NCI-H510A treated with DMSO at 0.1 percent for 48 hours (cell line): ENCODE measurements at places on chromosomes 1 and 21.
A peak's percentile ranks its signal among the peaks of the same experiment; 100 is the strongest.

GRCh38 chr1:221098471-221099405 is 219.5 kb downstream of the HLX start:
- DNase-seq = no peak

- DNase-seq = no peak
Observed at GRCh38 chr1:43783671-43784205, 76.4 kb downstream of the ST3GAL3 start.

DNA sequence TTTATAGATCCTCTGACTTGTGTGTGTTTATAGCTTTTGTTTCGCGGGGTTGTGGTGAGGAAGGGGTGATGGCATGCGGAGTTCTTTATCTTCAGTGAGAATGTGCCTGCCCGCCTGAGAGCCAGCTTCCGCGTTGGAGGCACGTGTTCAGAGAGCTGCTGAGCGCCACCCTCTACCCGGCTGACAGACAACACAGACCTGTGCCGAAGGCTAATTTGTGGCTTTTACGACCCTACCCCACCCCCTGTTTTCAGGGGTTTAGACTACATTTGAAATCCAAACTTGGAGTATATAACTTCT is 14.4 kb upstream of the CD101 start:
- no peak for DNase-seq

DNA sequence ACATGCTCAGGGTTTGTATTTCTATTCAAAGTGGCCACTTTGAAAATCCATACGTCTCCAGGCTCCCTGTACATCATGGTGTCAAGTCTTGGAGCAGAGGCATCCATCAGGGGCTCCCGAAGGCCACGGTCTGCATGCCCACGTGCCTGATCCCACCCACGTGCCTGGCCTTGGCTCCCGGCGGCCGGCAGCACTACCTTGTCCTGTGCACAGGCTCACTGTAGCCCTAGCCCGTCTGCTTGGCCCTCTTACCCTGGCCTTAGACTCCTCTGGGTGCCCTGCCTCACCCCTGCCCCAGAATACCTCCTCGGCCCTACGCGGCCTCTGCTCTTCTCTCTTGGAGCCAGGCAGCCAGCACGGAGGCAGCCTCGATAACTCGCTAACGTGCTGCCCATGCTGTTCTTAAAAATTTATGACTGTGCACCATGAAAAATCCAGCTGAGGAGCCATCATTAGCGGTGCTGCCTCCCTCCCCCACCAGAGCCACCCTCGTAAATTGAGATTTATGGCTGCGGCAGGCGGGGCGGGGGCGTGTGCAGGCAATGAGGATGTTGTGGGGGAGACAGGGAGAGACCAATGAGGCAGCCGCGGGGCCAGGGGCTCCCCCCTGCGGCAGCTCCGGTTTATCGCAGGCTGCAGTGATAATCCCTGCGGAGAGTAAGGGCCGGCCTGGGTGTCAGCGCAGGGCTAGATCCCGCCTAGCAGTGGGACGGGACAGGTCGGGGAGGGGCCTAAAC is 24.6 kb downstream of the DMAP1 start:
- DNase-seq = peak; percentile 90

DNA sequence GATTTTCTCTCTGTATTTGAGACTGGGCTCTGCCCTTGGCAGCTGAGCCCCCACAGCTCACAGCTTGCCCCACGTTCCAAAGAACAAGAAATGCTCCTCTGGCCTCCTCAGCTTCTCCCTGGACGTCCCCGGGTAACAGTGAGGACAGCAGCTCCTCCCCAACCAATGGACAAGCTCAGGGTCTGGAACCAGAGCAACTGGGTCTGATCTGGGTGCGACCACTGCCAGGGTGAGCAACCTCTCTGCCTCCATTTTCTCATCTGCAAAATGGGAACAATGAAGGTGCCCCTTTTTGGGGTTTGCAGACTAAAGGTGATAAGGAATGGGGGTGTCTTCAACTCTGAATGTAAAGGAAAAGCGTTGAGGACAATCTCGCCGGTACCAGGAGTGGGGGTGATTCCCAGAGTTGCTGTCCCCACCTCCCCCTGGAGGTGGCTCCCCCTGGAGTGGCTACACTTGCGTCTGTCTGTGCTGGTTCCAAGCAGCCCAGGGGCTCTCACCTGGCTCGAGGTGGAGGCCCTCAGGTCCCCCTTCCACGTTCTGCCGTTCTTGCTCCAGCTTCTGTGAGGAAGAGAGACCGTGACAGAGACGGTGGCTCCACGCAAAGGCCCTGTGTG is 6.9 kb downstream of the C21orf58 start:
- DNase-seq = no peak

GRCh38 chr1:205477121-205477758 is 21.4 kb upstream of the BLACAT1 start:
- DNase-seq = no peak

DNA sequence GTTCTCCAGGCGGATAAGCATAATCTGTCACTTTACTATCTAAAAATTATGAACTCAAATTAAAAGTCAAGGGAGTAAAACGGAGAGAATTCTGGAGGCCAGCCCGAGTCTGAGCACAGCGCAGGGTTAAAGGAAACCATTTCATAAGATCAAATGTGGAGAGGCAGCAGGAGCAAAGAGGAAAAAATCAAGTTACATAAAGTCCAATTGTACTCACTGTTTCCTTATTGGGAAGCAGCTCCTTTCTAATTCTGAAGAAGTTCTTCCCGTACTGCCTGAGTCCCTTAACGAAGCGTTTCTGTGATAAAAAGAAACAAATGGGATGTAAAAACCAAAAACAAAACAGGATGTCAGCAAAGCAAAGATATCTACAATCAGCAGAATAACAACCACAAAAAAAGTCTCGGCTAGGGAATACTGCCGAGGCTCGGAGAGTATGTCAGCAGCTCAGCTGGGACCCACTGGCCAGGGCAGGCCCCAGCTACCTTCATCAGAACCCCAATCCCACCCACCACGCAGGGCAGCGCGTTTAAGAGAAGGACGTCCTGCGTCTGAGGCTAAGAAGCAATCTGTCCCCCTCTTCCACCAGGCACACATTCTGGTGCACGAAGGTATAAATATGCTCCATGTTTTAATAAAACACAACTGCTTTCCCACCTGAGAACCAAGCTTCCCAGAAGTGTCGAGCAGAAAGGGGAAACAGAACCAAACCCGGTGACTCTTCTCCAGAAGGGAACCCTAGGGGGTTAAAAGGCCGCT is 104.8 kb downstream of the SLC45A1 start:
- no peak for DNase-seq

DNA sequence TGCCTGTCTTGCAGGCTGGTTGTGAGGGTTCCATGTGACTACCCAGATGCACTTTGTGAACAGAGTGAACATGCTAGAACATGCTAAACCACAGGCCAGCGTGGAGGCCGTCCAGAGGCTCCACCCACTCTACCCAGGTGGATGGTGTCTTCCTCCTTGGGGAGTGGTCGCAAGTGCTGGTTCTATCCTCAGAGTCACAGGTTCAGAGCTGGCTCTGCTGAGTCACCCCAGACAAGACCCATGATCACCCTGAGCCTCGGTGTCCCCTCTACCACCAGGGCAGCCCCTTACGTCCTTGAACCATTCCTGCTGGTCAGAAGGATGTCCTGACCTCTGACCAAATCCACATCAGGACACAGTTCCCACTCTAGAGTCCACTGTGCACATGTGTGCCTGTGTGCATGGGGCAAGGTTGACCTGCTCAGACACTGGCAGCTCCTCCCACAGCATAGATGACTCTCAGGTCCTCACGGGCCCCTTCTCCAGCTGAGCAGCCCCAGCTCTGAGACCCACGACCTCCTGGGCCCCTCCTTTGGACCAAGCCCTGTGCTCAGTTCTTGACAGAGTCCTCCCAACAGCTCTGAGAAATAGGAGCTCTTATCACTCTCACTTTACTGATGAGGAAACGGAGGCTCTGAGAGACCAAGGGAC is 391.8 kb downstream of the MATN1 start:
- no peak for DNase-seq

DNA sequence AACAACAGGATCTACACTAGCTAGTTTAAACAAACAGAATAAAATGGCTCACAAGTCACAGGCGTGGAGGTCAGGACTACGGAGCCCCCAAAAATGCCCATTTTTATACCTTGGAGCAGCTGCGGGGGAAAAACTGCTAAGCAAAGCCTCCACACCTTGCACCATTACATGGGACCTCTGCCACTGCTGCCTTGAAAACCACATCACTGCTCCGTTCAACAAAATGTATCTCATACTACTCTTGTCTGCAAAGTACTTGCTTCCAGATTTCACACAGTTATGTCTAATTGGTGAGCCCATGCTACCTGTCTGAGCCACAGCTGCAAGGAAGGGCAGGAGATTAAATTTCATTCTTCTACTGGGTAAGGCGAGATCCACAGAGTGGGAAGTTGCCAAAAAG is 24.4 kb downstream of the MRPL39 start:
- no peak for DNase-seq

GRCh38 chr1:4393191-4393590 is 261.2 kb upstream of the AJAP1 start:
- DNase-seq = no peak

DNA sequence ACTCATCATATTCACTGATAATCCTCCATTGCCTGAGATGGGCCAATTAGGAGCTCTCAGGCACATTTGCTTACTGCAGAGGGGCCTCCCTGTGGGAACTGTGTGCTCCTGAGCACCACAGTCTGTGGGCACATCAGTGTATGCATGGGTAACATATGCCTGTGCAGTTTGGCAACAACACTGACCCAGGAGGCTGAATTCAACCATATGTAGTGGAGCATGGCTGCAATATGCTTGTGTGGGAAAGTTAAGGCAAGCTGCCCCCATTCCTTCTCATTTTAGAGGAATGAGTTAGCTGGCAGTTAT is 11.8 kb upstream of the FMOD start:
- no peak for DNase-seq
